Foreskin keratinocyte (primary cell): ENCODE measurements at places on chromosomes 1 and 21.

GRCh38 chr1:156559797-156560385, 12.5 kb downstream of the IQGAP3 start:
- no peak for DNase-seq

GRCh38 chr1:116123837-116124533, 12.8 kb downstream of the MAB21L3 start:
- no peak for DNase-seq

GRCh38 chr1:25549273-25550154, 6.1 kb downstream of the LDLRAP1 start:
- DNase-seq = peak; percentile 62

DNA sequence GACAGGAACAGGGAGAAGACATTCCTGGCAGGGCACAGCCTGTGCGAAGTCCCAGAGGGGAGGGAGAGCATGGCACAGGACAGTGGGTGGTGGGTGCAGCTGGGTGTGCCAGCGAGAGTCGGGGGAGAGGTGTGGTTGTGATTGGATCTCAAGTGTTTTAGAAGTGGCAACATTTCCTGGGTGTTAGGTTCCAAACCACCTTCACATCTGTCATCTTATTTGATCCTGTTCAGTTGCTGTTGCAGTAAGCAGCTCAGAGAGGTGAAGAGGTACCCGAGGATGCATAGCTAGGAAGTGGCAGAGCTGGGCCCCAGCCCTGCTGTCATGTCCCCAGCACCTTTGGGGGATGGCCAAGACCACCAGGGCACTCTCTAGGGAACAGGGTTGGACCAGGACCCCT, 22.0 kb upstream of the DISP3 start:
- DNase-seq = no peak

DNA sequence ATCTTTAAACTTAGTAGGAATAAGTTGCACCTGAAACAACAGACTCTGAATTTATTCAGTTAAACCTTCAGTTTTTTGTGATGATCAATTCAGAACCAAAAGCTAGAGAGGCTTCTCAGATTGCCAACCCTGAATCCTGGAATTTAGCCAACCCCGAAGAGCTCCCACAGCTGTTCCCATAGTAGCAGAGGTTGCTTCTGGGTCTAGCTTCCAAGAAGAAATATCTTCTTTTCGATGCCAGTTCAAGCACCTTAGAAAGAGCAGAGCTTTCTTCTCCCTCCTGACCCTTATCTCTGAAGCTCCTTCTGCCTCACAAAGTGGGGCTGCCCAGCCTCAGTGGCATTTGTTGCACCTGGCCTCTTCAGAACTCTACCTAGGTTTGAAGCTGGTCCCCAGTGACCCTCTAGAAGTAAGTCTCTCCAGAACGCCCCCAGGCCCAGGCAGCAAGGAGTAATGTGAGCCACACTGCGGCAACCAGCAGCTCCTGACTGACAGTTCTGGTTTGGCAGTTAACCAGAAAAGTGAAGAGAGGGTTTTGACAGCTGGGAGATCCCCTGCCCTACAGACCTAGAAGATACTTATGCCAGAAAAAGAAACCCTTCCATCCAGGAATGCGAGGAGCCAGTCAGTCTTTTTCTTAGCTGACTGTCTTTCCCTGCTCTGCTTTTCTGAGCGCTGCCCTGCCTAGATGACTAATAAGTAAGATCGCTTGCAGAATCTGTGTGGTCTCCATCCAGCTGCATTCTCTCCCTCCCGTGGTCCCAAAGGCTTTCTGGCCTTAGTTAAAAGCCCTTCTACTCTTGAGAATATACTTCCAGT, 165.9 kb downstream of the ADGRL4 start:
- peak; percentile 65 for DNase-seq
